ENCODE measurements at places on chromosomes 6 and 20.

GRCh38 chr6:8110117-8110721 lies 7.9 kb upstream of the EEF1E1 start:
- no peak for DNase-seq

DNA sequence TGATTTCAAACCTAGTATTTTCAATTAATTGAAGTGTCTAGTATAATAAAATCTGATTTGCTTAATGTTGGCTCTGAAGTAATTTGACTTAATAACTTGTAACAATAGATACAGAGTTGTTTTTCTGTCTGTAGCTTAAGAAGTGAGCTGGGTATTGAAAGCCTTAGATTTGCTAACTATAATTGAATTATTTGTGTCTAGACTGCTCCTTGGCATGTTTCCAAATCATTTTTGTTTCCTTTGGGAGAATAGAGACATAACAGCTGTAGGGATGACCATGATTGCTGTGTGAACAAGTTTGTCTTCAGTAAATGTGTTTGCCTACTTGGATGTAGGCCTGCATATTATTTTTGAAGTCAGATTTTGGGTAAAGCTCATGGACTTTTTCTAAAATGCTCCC lies 115.4 kb downstream of the SCAF8 start:
- no peak for DNase-seq

DNA sequence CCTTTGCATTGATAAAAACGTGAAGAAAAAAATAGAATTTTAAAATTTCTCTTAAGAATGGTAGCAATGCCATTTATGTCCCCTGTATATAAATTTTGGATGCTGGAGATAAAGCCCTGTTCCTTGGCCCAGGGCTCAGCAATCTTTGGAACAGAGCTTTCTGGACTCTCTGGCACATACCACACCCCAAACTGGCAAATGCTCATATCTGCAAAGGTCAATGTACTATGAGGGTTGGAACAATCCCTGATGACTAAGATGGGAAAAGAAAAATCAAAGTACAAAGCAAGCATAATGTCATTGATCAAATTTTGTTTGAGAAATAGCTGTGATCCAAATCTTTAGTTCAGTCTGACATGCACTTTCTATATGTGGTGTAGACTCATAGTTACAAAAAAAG lies 158.1 kb upstream of the HCRTR2 start:
- no peak for DNase-seq

DNA sequence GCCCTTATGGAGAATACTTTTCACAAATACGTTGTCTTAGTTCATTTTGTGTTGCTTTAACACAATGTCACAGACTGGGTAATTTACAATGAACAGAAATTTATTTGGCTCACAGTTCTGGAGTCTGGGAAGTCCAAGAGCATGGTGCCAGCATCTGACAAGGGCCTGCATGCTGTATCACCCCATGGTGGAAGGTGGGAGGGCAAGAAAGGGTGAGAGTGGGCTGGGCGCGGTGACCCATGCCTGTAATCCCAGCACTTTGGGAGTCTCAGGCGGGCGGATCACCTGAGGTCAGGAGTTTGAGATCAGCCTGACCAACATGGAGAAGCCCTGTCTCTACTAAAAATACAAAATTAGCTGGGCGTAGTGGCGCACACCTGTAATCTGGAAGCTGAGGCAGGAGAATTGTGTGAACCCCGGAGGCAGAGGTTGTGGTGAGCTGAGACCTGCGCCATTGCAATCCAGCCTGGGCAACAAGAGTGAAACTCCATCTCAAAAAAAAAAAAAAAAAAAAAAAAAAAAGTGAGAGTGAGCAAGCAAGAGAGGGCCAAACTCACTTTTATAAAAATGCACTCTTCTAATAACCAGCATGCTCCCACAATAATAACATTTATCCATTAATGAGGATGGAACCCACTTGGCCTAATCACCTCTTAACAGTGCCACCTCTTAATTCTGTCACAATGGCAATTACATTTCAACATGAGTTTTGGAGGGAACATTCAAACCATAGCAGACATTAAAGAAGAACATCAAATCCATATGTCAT lies 36.1 kb downstream of the NCOA7 start:
- no peak for DNase-seq

DNA sequence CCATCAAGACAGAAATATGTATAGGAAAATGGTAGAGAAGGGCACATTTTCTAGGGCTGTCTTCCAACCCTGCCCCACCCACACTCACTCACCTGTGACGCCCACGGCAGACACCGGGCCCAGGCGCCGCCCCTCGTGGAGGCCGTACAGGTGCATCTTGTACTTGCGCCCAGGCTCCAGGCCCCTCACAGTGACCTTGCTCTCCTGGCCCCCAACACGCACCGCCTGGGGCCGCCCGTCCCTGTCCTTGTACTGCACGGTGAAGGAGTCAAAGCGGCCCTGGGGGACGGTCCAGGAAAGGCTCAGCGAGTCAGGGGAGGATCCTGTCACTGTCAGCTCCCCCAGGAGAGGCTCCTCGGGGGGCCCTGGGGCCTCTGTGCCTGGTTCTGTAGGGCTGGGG lies 19.8 kb downstream of the CYP21A2 start:
- DNase-seq = no peak

DNA sequence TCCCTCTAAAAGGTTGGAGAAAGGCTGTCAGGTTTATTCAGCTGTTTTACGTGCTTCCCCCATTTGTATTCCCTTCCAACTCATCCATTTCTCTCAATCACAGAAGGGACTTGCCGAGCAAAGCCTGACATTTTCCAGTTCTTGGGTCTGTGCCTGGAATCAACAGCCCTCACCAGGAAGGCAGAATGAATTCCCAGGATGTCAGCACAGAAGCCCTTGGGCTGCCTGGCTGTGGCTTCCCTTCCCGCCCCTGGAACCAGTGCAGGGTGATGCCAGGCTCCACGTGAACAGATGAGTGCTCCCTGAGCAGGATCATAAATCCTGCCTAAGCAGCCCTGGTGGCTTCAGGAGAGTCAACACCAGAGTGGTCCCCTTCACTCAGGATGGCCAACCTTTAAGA lies 86.1 kb upstream of the CD83 start:
- no peak for DNase-seq

GRCh38 chr6:108002365-108003221 lies 44.6 kb upstream of the SEC63 start:
- no peak for DNase-seq

DNA sequence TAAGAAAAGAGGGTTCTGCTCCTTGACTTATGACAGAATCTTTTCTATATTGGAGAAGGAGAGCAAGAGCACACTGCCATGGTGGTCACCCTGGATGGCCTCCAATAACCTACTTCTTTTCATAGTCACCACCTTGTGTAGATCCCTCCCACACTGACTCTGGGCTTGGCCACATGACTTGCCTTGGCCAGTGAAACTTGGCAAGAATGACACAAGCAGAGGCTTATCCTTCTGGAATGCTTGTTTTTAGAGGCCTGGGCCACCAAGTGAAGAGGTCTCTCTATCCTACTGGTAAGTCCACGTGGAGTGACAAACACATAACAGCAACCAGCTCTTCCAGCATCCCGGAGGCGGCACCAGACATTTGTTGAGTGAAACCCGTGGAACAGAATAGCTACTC lies 349.4 kb upstream of the JARID2 start:
- no peak for DNase-seq

- DNase-seq = peak; percentile 24
Measured at GRCh38 chr6:46848684-46849360, 55.6 kb downstream of the MEP1A start.

DNA sequence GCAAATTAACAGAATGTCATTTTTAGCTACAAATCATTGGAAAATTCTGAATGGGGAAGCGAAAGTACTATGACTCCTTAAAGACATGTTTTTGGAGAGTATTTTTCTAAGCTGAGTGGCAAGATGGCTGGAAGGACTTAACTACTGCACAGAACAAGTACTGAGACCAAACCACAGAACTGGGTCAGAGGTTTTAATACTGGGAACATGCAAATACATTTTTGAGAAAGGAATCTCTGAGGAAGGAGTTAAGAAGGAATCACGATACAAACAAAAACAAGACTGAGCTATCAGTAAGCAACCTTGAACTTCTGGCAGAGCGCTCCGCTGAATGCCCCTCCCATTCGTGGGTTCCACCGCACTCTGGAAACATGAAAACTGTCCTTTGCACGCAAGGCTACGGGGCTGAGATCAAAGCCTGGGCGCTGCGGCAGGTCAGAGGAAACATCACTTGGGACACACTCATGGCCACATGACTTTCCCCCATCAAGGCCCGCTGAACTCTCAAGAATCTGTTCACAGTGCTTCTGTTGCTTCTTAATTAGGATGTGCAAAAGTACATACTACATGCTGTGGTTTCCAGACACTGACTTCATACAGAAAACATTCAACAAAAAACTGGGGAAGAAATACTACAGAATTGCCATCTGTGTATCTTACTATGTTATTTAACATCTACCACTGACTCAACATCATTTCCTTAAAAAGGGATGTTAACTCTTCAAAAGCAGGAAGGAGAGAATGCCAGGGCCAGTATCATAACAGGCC lies 27.8 kb downstream of the SLC23A2 start:
- DNase-seq = peak; percentile 15

GRCh38 chr6:155523821-155524651 lies 68.4 kb upstream of the NOX3 start:
- no peak for DNase-seq

DNA sequence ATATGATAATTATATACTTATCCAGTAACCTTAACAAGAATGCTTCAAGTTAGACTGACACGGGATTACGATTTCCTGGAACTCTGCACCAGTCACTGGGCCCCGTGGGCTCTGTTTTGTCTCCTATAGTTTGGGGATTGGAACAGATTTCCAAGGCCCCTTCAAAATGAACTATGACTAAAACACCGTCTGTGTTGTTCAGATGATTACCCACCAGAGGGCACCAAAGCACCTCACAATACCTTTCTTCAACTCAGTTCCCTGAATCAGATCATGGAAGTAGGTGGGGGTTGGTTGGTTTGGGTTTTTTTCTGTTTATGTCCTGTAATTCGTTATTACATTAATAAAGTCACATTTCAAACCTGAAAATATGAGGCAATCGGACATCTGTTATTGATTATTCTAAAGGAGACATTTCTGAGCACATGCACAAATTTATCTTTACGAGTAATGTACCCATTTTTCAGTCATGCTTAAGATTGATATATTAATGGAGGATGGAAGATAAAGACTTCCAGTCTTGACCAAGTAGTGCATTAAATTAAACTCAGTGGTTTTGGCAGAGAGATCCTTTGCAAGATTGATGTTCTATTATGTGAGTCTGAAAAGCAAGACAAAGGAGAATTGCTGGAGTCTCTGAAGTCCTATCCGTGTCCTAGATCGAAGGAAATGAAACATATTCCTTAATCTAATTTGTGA lies 112.0 kb upstream of the COL21A1 start:
- peak; percentile 62 for DNase-seq

DNA sequence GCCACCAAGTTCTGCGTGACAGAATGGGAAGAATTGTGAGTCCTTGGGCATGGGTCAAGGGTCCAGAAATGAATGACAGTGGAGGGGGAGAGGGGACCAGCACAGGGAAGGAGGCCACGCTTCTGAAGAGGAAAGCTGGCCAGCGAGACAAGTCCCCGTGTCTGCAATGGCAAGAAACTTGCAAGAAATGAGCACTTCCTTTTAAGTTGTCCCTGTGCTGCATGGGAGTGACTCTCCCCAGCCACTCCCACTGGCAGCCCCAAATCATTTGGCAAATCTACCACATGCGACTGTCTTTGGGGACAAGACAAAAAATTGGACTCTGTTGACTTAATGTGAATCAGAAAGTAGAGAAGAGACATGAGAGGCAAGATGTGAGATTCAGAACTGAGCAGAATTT lies 242.2 kb upstream of the RREB1 start:
- DNase-seq = no peak

- DNase-seq = no peak
Measured at GRCh38 chr6:155157101-155157500, 106.7 kb upstream of the CLDN20 start.

- no peak for DNase-seq
Measured at GRCh38 chr6:156280065-156280464, 497.1 kb upstream of the ARID1B start.

- no peak for DNase-seq
Measured at GRCh38 chr6:108170332-108171290, 4.8 kb downstream of the NR2E1 start.

GRCh38 chr6:41159415-41160082 lies 3.4 kb downstream of the TREM2 start:
- DNase-seq = no peak

- DNase-seq = no peak
Measured at GRCh38 chr20:38266426-38266825, 5.9 kb upstream of the KIAA1755 start.

DNA sequence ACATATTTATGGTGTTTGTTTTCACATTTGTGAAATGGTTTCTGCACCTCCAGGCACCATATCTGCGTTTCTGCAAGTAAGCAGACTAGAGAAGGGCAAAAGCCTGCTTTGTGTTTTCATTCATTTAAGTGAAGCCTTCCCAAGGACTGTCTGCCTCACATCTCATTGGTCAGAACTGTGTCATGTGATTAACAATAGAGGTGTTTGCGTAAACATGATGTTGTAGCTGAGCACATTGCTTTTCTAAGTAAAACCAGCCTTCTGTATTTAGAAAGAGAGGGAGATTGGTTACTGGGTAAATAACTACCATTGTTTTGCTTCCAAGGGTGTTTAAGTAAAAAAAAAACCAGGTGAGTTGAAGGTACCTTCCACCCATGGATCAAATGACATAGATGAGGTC lies 39.7 kb downstream of the SH3BGRL2 start:
- DNase-seq = no peak
